T-helper 2 cell (primary cell): ENCODE measurements at places on chromosomes 1 and 21.

DNA sequence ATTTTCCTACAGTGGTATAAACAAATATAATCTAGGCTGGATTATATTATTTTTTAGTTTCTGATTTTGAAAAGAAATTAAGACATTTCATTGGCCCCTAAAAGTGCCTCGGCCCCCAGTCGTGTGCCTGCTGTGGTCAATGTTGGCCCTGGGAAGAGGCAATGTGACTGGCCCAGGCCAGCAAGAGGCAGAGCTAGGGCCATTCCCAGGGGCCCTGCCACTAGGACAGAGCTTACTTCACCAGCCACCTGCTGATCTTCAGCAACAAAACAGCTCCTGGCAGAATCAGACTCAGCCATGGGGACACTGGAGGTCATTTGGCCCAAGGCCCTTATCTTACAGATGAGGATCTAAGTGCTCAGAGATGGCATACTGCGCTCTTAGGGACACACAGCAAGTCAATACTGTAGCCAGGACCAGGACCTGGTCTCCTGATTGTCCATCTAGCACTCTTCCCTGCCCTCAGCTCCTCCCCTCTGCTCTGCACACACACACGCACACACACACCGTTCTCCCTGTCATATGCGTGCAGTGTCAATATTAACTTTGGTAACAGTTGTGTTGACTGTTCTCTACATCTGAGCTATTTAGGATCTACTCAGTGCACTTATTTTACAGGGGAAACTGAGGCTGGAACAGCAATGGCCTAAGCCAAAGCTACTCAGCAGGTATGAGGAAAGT is 16.6 kb upstream of the KLHDC7A start:
- DNase-seq: no peak

GRCh38 chr1:7076572-7076971 is 291.3 kb downstream of the CAMTA1 start:
- no peak for DNase-seq

- no peak for DNase-seq
Measured at GRCh38 chr1:156926175-156926574, 5.7 kb downstream of the LRRC71 start.

DNA sequence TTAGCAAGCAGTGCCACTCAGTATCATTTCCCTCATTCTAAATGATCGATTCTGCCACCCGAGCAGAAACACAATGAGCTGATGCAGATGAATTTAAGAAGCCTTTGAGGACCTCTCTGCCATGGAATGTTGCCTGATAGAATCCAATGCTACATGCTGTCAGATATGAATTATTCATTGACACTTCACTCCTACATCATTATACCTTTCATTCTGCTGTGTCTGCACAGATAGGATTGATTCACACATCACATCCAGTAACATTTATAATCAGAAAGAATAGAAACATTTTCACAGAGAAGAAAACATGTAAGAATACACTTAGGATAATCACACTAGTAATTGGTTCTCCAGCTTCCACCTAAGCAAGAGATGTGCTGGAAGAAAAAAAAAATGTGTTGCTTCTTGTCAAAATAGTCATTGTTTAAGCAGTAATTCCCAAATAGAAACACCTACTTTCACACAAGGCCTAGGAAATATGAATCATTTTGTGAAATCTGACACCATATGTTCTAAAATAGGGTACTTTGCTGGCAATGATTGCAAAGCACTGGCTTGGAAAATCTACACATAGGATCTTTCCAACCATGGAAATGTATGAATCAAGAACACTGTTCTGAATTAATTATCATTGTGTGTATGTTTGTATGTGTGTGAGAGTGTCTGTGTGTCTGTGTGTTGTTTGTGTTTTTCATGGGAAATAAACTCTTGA is 110.1 kb downstream of the GRIK1 start:
- DNase-seq: no peak

DNA sequence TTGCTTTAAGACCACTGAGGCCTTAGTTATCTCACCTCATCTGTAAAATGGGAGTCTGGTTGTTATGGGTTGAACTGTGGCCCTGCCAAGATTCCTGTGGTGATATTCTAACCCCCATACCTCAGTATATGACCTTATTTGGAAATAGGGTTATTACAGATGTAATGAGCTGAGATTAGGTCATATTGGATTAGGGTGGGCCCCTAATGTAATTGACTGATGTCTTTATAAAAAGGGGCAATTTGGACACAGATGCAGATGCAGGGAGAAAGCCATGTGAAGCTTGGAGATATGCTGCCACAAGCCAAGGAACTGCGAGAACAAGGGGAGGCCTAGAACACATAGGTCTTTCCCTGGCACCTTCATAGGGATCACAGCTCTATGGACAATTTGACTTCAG is 3.9 kb downstream of the C1orf87 start:
- DNase-seq: no peak

- no peak for DNase-seq
Measured at GRCh38 chr1:2441746-2442145, 29.4 kb upstream of the PEX10 start.

DNA sequence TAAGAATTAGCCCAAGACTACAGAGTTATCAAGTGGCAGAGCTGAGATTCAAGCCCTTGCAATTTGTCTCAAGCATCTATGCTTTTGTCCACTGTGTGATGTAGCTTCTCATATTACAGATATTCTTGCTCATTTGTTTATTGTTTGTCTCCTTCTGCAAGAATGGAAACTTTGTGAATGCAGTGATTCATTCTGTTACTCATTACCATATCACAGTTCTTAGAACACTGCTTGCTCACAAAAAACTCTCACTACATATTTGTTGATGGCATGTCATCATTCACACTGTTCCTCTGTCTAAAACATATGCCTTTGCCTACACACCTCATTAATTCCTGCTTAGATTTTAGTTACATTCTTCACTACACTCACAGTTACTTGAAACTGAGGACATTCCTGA is 1198.9 kb downstream of the PLA2G4A start:
- peak; percentile 9 for DNase-seq

DNA sequence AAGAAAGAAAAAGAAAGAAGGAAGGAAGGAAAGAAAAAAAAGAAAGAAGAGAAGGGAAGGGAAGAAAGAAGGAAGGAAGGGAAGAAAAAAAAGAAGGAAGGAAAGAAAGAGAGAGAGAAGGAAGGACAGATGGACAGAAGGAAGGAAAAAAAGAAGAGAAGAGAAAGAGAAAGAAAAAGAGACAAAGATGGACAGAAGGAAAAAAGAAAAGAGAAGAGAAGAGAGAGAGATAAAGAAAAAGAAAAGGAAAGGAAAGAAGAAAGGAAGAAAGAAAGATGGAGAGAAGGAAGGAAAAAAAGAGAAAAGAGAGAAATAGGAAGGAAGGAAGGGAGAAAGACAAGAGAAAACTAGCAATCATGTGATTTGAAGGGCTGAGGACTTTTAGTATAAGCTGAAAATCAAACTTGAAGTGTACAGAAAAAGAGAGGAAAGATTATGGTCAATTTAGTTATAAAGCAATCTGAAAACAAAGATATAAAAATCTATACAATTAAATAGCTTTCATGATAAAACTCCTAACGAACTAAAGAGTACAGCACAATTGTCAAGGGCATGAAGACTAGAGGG is 115.3 kb downstream of the LTN1 start:
- DNase-seq: no peak

DNA sequence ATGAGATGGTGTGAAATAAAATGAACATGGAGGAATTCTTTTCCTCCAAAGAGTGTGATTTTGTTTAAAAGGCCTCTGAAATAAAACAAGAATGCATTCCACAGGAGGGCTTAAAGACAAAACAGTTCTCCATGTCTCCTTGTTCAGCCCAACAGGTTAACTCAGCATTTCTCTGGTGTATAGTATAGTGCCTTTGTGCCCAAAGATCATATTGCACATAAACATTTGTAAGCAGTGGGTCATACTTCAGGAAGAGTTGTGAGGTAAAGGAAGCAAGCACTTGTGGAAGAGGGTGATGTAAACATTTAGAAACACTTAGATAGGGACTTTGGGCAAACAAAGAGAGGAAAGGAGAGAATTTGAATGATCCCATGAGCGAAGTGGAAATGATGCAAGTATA is 433.9 kb downstream of the SIPA1L2 start:
- no peak for DNase-seq

DNA sequence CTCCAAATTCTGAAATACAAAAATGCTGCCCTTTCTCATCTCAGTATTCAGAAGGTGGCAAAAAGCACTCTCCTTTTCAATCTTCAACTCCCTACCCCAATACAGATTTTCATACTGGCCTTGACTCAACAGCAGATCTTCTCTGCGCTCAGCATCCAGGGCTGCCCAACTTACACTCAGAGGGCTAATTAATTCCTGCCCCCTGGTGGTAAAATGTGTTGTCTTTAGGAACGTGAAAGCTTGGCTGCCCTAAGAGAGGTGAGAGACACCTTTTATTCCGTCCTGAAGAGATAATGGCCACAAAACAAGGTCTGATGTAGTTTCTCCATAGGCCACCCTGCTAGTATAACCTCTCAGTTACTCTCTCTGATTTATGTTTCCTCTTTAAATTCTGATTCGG is 25.0 kb downstream of the KRTAP24-1 start:
- DNase-seq: no peak

DNA sequence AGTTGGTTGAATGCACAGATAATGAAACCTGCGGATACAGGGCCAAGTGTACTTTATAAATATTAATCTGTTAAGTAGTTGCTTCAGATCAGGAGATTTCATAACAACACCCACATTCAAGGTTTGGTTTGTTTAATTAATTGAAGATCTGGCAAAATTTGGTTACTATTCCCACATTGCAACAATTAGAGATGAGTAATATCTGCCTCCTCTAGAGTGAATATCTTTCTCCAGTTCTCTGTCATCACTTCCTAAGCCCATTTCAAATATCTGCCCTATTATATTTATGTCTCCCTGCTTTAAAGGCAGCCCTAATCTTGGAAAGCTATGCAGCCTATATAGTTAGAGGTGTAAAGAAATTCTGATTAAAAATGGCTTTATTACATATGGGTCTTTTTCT is 61.4 kb downstream of the PPP2R5A start:
- no peak for DNase-seq

DNA sequence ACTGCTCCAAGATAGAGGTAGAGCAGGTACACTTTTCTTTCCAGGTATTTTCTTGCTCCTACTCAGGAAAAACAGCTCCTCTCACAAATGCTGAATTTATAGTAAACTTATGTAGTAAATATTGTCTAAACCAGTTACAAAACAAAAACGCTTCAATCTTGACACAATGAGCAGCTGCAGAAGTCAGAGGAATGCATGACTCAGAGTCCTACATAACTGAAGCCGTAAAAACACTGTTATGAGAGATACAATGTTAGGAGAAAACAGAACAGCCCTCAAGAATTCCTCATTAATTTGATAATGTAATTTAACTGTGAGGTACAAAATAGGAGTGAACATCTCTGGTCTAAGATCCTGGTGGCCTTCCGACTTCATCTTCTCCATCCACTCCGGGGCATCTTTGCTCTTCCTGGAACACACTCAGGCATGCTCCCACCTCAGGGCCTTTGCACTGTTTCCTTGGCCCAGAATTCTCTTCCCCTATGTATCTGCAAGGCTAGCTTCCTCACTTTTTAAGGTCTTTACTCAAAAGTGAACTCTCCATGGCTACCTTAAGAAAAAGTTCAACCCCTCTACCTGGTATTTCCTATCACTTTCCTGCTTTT is 138.5 kb downstream of the SLC45A1 start:
- DNase-seq: no peak

DNA sequence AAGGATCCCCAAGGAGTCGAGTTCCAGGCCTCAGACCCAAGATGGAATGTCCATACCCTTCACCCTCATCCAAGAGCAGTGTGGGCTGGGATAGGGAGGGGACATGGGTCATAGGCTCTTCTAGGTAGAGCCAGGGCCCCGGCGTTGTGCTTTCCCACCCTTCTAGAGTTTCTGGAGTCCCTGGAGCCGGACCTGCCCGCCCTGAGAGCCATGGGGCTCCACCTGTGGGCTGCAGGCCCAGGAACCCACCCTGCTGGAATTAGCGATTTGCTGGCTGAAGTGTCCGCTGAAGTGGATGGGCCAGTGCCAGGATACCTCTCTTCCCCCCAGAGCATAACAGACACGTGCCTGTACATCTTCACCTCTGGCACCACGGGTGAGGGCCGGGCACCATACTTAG is 1.1 kb downstream of the SLC27A3 start:
- DNase-seq: no peak

GRCh38 chr21:31952828-31953227 is 80.0 kb downstream of the HUNK start:
- DNase-seq: no peak

DNA sequence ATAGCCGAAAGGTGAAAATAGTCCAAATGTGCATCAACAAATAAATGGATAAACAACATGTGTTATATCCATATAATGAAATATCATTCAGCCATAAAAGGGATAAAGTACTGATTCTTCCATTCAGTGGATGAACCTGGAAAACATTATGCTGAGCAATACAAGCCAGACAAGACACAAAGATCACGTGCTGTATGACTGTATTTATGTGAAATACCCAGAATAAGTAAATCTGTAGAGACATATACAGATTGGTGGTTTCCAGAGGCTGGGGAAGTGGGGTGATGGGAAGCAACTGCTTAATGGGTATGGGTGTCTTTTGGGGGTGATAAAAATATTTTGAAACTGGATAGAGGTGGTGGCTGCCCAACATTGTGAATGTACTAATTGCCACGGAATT is 13.3 kb upstream of the GSTM4 start:
- no peak for DNase-seq

DNA sequence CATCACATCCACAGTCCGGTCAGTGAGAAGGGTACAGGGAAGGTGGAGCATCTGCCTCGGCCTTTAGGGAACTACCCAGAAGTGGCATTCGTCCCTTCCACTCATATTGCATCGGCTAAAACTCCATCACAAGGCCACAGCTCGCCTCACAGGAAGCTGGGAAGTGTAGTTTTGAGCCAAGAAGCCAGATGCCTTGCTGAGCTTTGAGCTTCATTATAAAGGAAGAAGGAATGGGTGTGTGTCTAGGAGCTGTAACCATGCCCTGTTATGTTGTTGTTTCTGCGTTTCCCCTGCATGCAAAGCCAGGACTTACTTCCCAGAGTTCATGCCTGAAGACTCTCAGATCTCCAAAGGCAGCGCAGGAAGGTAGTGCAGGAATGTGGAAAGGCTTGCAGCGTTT is 61.1 kb downstream of the OPTC start:
- DNase-seq: no peak

- DNase-seq: no peak
Measured at GRCh38 chr1:54325703-54326461, 80.3 kb downstream of the SSBP3 start.

GRCh38 chr1:222994511-222995235 is 148.4 kb downstream of the TLR5 start:
- no peak for DNase-seq

GRCh38 chr21:33024201-33025103 is 1.3 kb upstream of the OLIG2 start:
- no peak for DNase-seq

- DNase-seq: no peak
Measured at GRCh38 chr1:214329470-214330220, 48.7 kb downstream of the SMYD2 start.

GRCh38 chr1:59132295-59132694 is 164.6 kb upstream of the FGGY start:
- DNase-seq: no peak
